ENCODE measurements at places on chromosomes 11 and 22.

GRCh38 chr11:48210052-48210451, 6.6 kb upstream of the OR4B1 start:
- DNase-seq = no peak

DNA sequence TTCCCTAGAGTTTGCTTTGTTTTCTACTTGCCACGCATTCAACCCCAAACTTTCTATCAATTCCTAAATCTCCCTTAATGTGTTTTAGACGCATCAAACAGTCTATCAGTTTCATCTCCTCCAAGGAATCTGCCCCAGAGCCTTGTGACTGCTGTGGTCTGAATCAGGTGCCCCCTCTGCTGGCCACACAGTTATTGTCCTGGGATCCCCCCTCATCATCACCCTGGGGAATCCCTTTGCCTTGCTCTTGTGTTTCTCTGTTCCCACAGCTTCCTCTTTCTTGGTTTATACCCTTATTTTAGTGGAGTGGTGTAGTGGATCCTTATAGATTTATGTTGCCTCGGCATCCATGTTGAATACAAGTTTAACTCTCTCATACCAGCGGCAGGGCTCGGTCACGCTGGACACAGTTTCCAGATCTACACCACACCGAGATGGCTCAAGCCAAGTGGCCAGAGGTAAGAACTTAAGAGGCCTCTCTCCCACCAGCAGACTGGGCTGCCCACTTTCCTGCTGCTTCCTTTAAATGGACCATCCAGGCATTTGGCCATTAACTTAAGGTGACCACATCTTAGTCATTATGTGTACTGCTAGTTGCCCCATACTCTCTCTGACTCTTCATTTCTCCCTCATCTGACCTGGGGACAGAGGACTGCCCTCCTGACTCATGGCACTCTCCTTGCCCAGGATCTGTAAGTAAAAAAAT, 8.2 kb downstream of the UPB1 start:
- peak; percentile 39 for DNase-seq

GRCh38 chr11:116901964-116902688, 64.7 kb upstream of the APOA1 start:
- no peak for DNase-seq

- no peak for DNase-seq
These were observed 265.4 kb downstream of the MIAT start for GRCh38 chr22:26922806-26923205.

- no peak for DNase-seq
These were observed 113.7 kb downstream of the PTPRJ start for GRCh38 chr11:48093795-48094642.

DNA sequence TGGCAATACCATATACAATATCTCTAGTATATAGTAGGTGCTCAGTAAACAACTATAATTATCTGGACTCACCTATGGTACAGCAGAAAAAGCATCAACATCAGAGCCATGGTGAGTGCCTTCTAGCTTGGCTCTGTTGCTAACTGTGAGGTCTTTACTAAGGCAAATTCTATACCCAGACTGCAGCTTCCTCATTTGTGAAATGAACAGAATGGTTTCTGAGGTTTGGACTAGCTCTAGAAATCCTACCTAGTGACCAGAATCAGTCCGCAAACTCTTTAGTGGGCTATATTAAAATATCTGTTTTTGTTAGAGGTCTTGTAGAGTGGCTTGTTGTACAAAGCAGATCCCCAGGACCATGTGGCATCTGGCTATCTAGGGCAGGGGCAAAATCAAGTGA, 3.7 kb downstream of the MS4A1 start:
- DNase-seq = no peak

DNA sequence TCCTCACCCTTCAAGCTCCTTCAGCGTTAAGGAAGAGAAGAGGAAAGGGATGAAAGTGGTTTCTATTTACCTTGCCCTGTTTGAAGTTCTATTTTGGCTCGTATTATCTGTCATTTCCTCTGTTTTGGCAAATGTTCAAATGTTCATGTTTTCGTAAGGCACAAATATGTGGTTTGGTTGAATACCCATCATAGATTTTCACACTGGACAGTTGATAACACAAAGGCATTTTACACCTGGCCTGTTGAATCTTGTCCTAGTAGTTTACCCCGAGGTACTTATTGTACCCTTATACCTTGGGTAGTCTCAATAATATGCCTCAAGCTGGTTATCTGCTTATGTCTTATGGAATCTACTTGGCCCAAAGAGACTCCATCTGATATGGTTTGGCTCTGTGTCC, 706.9 kb downstream of the METTL15 start:
- no peak for DNase-seq

GRCh38 chr11:126857860-126858808, 142.4 kb downstream of the KIRREL3 start:
- DNase-seq = no peak

DNA sequence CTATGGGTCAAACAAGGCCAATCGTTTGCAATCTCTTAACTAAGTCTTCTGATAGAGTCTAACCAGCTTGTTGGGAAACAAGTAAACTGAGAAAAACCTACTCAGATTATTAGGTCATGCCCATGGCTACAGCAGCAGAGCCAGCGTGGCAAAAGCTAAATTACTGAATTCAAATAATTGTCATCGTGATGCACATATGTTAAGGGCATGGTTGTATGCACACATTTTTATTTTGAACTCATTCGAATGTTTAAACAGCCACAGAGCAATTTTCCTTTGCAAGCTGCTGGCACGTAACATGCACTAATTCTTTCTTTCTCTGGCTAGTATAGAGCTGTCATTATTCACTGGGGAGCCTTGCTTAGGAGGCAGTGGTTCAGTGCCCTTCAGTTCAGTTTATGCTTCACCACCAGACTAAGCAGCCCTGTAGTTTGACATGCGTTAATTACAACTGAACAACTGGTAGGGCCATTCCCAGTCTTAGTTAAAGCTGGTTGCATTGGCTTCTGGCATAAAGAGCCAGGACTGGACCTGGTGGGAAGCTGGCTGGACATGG, 396.4 kb downstream of the METTL15 start:
- DNase-seq = no peak

- no peak for DNase-seq
These were observed 73.2 kb downstream of the CCDC81 start for GRCh38 chr11:86447763-86448480.

DNA sequence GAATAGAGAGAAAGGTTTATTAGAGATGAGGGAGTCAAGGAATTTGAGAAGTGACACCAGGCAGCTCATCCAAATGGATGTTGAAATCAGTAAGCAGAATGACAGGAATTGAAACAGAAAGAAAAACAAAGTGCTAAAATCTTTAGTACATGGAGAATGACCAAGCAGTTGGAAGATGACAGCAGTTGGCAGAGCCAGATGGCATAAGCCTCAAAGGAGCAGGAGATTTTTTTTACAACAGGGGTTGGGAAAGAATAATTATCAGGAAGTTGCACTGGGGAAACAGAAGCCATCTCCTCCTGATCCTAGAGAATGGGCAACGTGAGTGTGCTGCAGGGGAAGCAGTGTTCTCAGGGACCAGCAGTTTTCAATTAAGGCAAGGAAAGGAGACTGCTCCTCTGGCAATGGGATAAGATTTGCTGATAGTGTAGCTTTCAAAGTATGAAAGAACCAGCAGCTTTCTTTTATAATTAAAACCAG, 28.9 kb downstream of the RAB39A start:
- no peak for DNase-seq

- DNase-seq = no peak
These were observed 3.1 kb downstream of the CD3D start for GRCh38 chr11:118339281-118339961.

DNA sequence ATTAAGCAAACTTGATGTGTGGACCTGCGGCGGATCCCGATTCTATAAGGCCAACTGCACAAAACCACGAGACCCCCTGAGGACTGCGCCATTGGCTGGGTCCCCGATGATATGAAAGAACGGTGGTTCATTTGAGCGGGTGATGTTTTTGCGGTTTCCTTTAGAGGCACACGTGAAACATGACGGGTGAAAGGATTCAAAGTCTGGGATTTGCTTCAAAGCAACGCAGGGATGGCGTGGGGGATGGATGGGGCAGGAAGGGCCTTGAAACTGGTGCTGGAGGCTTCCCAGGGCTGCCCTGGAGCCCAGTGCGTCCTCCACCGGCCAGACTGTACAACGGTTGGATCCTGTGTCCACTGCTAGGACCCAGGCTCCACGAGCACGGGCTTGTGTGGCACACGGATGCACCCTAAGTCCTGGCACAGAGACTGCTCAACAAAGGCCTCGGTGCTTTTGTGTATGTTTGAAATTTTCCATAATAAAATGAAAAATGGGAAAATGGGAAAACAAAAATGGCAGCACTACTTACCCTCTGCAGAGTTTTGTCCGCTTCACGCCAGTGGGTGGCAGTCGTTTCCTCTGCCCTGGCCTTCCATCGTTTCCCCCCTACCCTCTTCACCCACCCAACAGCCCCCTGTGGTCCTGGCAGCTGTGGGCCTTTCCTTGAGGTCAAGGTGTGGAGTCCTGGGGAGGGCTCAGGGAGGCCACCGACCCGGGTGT, 3.6 kb downstream of the ASCL2 start:
- no peak for DNase-seq

- DNase-seq = no peak
These were observed 251.3 kb upstream of the PLET1 start for GRCh38 chr11:112511911-112512310.

DNA sequence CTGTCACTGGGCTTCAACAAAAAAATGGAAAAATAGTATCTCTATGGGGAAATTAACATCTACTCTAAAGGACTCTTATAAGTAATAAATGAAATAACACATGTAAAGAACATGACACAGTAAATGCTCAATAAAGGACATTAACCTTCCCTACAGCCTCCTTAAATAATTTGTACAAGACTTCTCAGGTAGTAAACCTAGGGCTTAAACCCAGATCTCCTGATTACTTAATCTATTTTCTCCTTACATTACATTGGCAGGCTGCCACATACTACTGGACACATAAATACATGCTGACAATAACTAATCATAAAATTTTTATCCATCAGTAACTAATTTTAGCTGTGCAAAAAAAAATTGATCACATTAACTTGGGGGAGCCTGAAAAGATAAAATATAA, 4.9 kb downstream of the AMBRA1 start:
- no peak for DNase-seq

GRCh38 chr11:122235615-122236014, 119.6 kb upstream of the BLID start:
- no peak for DNase-seq

DNA sequence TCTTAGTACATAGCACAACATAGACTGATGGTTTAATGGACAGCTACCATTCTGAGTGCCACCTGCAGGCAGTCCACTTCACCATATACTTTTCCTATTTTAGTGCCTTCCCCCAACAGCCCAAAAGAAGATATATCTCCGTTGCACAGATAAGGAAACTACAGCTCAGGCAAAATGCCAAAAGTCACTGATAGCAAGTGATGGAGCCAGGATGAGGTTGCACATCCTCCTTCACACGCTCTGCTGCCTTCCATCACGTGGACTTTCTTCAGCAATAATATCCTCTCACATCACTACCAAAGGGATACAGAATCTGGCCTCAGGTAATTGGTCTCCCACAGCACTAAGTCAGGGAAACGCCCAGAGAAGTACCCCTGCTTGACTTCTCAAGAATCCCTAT, 7.5 kb downstream of the TCF20 start:
- no peak for DNase-seq

- DNase-seq = no peak
These were observed 113.2 kb upstream of the RAG2 start for GRCh38 chr11:36711104-36711825.

DNA sequence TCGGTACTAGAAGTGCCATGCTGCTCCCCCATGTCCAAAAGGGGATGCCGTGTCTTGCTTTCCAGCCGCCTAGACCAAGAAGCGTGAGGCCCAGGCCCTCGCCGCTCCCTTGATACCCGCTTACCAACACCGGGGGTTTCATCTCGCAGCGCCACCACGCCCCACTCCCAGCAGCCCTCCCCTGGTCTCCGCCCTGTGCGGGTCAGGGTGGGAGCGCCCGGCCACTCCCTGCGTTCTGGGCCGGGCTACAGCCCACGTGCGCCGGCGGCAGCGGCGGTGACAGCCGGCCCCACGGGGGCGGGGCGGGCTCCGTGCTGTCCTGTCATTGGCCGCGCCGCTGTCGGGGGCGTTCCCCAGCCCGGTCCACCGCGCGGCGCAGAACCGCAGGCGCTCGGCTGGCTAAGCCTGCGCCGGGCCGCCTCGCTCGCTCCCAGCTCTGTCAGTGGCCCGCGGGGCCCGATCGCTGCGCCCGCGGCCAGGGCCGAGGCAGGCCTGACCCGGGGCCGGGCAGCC, at the start of gene MICAL2:
Gene MICAL2, plus strand, starts transcription at position 390 of the 513 bp plus-strand sequence. CDS start 51,566 bp downstream, outside the sequence.
- peak; percentile 72 for DNase-seq

GRCh38 chr11:9875862-9876261, 212.0 kb downstream of the SWAP70 start:
- DNase-seq = no peak

DNA sequence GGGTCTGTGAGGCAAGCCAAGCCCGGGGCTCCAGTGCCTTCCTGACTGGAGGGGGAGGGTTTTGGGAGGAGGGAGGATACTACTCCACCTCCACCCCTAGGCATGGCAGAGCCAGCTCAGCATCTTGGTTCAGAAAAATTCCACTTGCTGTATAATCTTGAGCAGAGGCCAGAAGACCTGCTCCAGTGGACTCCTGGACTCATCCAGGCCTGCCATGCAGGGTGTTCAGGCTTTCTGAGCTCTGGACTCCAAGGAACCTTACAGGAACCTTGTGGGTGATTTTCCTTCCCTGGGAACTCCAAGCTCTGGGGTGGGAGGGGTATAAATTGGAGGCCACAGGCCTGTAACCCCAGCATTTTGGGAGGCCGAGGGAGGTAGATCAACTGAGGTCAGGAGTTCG, 9.4 kb downstream of the CSDC2 start:
- no peak for DNase-seq

GRCh38 chr11:10514202-10514601, 26.8 kb downstream of the RNF141 start:
- no peak for DNase-seq

- no peak for DNase-seq
These were observed 71.5 kb upstream of the BID start for GRCh38 chr22:17845790-17846189.

DNA sequence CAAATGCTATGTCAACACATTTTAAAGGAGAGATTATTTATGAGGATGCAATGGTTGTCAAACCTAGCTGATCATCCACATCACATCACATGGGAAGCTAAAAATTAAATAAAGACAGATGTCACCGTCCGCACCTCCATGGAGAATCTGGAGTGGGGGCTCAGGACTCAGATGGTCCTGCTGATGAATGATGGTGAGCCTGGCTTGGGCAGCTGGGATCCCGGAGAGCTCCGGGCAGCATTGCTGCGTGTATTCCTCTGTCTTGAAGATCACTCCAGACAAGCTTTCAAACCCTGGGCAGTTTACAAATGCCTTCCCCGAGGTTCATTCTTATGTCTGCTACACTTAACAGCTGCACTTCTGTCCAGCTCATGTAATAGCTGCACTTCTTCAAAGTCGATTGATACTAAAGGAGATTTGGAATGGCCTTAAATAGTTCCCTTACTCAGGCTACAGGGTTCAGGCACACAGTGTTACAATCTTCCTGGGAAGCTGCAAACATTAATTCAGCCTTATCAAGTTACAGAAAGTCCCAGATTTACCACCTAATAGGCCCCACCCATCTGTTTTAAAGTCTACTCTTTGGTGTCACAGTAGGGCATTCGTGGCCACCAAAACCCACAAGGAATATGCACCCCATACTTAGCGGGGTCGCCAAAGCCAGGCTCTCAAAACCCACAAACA, 34.7 kb upstream of the CSNK2A3 start:
- no peak for DNase-seq

GRCh38 chr22:47332246-47332980, 570.0 kb downstream of the TBC1D22A start:
- no peak for DNase-seq
